CD8-positive, alpha-beta memory T cell (primary cell): ENCODE measurements at places on chromosomes 3 and 15. TPM values are rescaled to one million over a fixed set of nuclear protein-coding genes. Genes with fewer than 3 reads are reported as not detected.

Gene CELSR3
- total RNA-seq: 19.3 TPM

Gene CCDC9B
- total RNA-seq: 0.47 TPM

Gene PRR20G
- not detected for total RNA-seq

DNA sequence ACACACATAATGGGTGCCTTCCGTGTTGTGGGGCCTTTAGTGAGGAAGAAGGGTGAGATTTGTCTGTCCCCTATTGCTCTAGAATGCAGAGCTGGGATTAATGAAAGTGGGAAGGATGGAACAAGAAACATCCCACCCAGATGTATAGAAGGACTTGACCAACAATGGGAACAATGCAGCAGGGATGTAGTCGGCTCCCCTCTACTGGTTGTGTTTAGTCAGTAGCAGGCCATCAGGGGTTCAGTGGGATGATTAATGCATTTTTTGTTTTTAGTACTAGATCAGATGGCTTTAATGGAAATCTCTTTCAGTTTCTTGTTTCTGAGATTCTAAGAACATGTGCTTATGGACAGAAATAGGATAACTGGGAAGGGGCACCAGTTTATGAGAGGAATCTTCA lies 156.0 kb upstream of the ROPN1 start:
- H3K27ac ChIP-seq: no peak overlapping the region
- no peaks in the 10 kb centered on the region for H3K4me1 ChIP-seq
- no peak overlapping the region for H3K4me3 ChIP-seq
- DNase-seq: no peak

- H3K4me3 ChIP-seq: no peak overlapping the region
- no peaks in the 10 kb centered on the region for H3K27me3 ChIP-seq
- no peak for DNase-seq
- no peak overlapping the region for H3K27ac ChIP-seq
- no peaks in the 10 kb centered on the region for H3K36me3 ChIP-seq
- no peaks in the 10 kb centered on the region for H3K4me1 ChIP-seq
Observed at GRCh38 chr3:32018757-32019564, 37.4 kb downstream of the ZNF860 start.

DNA sequence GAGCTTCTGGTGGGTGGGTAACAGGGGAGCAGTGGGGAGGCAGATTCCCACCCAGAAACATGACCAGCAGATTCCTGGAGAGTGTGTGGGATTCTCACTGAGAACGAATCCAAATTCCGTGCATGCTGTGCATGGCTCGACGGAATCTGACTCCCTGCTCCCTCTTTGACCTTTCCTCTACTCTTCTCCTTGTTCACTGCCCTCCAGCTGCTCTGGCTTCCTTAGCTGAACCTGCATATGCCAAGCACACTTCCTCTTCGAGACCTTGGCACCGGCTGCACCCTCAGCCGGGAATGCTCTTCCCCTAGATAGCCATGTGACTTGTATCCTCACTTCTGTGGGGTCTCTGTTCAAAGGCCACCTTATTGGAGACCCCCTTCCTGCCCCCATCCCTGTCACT lies 6.3 kb downstream of the INSYN1 start:
- no peaks in the 10 kb centered on the region for H3K4me1 ChIP-seq
- no peak for DNase-seq
- H3K4me3 ChIP-seq: no peak overlapping the region
- no peak overlapping the region for H3K27ac ChIP-seq
- no peaks in the 10 kb centered on the region for H3K36me3 ChIP-seq

DNA sequence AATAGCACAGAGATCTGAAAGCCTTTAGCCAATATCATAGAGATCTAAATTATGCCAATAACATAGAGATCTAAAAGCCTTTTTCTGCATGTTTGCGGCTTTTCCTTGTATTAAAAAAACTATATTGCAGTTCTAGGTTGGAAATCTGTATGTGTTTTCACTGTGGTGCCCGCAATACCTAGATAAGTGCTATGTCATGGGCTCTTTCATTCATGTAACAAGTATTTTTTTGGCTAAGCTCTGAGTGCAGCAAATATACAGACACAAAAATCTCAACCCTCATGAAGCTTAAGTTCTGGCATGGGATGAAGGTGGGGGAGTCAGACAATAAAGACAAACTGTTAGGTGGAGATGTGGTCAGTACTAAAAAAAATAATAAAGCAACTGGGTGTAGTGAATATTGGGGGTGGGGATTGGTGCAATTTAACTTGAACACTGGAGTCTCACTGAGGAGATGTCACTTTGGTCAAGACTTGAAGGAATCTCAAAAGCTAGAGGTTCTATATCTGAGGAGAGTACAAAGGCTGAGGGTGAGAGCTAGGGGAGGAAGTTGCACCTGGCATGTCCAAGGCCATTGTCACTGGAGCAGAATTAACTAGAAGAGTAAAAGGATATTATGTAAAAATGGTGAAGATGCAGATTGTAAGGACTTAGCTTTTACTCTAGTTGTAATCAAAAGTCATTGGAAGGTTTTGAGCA lies 973 bp downstream of the BUB1B start:
- H3K27me3 ChIP-seq: no peaks in the 10 kb centered on the region
- H3K4me3 ChIP-seq: peak overlapping the region; percentile 65
- H3K27ac ChIP-seq: peak overlapping the region; percentile 68

- no peaks in the 10 kb centered on the region for H3K36me3 ChIP-seq
- H3K4me3 ChIP-seq: no peak overlapping the region
- no peaks in the 10 kb centered on the region for H3K4me1 ChIP-seq
- no peak overlapping the region for H3K27ac ChIP-seq
Observed at GRCh38 chr15:76158226-76158625, 98.4 kb downstream of the TMEM266 start.

- no peak overlapping the region for H3K4me3 ChIP-seq
- H3K27me3 ChIP-seq: peaks cover 6% of the 10 kb centered on the region
- no peaks in the 10 kb centered on the region for H3K36me3 ChIP-seq
- H3K4me1 ChIP-seq: no peaks in the 10 kb centered on the region
Observed at GRCh38 chr3:12854565-12854964, 13.2 kb upstream of the RPL32 start.

GRCh38 chr3:128242818-128243601 lies 89.7 kb downstream of the EEFSEC start:
- H3K36me3 ChIP-seq: peaks cover 8% of the 10 kb centered on the region
- no peak overlapping the region for H3K27ac ChIP-seq
- H3K27me3 ChIP-seq: no peaks in the 10 kb centered on the region
- DNase-seq: no peak
- peaks cover 15% of the 10 kb centered on the region for H3K4me1 ChIP-seq
- no peak overlapping the region for H3K4me3 ChIP-seq
